Naive B cell (primary cell): ENCODE measurements at places on chromosomes 7 and 10. TPM values are rescaled to one million over a fixed set of nuclear protein-coding genes. Genes with fewer than 3 reads are reported as not detected.

DNA sequence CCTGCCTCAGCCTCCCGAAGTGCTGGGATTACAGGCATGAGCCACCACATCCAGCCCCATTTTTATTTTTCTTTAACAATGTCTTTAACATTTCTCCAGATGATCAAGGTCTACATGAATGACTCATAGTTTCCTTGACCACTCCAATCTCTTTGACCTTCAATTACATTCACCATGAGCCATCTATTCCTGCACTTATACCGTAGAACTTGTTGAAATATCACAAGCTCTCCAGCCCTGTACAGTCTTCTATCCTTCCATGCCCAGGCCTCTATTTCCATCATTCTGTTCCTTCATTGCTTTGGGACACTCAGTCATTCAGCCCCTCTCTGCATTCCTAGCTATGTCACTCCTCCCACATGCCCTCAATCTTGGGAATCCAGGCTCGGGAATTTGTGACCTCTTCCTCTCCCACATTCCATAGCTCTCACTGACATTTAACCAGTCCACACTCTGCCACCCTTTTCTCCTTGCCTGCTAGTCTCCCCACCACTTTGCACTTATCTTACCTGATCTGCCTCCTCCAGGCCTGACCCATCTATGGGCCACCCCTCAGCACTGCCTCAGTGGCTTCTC is 151.8 kb upstream of the STK17A start:
- H3K27ac ChIP-seq = no peak overlapping the region
- peaks cover 6% of the 10 kb centered on the region for H3K27me3 ChIP-seq
- no peak overlapping the region for H3K4me3 ChIP-seq
- no peaks in the 10 kb centered on the region for H3K4me1 ChIP-seq

DNA sequence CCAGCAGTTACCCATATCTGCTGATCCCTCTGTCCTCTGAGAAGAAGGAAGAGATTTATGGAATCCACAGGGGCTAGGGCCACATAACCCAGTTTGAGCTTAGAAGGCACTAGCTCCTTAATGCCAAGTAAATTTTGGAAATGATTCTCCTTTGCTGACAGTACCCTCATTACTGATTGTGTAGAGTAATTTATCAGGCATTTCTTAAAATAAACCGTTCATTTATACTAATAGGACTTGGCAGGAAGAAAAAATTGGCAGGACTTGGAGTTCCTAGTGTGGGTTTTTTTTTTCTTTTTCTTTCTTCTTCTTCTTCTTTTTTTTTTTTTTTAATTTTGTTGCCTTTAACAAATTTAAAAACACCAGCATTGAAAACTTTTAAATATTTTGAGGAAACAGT is 645.7 kb downstream of the SUGCT start:
- H3K36me3 ChIP-seq = no peaks in the 10 kb centered on the region
- H3K4me3 ChIP-seq = no peak overlapping the region

GRCh38 chr7:151745706-151746105 is 131.2 kb downstream of the PRKAG2 start:
- no peaks in the 10 kb centered on the region for H3K27me3 ChIP-seq
- no peak overlapping the region for H3K27ac ChIP-seq
- no peaks in the 10 kb centered on the region for H3K36me3 ChIP-seq
- H3K4me3 ChIP-seq = no peak overlapping the region

DNA sequence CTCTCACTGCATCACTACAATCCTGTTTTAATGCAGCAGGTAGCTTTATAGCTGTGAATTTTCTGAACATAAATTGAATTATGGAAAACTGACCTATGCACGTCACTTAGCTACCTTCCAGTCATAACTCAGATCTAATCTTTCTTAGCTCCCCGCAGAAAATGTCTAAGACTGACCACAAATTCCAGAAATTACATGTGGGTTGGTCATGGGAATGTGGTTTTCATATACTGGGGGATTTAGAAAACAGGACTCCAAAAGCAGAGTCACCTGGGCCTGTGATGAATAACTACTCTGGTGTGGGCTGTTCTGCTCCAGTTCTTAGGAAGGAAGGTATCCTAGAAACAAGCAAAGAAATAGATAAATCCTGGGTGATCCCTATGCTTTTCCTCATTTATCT is 178.4 kb upstream of the LRRTM3 start:
- H3K27ac ChIP-seq = no peak overlapping the region
- no peaks in the 10 kb centered on the region for H3K4me1 ChIP-seq
- H3K27me3 ChIP-seq = no peaks in the 10 kb centered on the region
- H3K36me3 ChIP-seq = no peaks in the 10 kb centered on the region
- H3K4me3 ChIP-seq = no peak overlapping the region

- H3K4me3 ChIP-seq = no peak overlapping the region
- no peak overlapping the region for H3K27ac ChIP-seq
- H3K4me1 ChIP-seq = no peaks in the 10 kb centered on the region
Measured at GRCh38 chr7:93515144-93515543, 59.4 kb downstream of the CALCR start.

Gene ZNF727
- 2.1 TPM for polyA plus RNA-seq
